ENCODE measurements at places on chromosomes 11 and 22.

- DNase-seq: no peak
Measured at GRCh38 chr11:117189191-117189940, 9.8 kb upstream of the TAGLN start.

- DNase-seq: no peak
Measured at GRCh38 chr11:113553915-113554314, 78.7 kb upstream of the DRD2 start.

DNA sequence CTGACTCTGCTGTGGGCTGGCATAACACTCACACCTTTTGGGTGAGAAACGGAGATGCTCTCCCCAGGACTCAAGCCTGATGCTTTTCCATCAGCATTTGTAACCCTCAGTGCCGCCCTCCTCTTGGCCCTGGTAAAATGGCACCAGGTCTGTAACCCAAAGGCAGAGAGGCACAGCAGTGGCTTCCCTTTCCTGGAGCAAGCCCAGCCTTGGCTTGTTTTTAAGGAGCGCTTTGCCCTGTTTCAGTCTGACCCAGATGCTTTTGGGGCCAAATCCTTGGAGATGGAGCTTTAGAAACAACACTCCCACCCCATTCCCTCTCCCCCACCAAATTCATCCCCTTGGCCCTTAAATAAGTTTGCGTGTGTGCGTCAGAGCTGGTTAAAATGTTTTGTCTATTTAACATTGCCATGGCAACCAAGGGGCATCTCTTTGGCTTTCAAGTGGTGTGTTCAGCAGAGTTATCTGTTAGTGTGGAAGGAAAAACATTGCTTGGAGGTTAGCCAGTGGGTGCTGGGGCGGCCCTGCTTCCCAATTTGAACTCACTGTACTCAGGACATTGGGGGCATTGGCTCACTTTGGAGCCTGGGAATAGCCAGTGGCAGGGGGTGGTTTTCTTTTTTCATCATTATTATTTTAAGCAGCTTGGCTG is 134.1 kb downstream of the NAV2 start:
- no peak for DNase-seq

DNA sequence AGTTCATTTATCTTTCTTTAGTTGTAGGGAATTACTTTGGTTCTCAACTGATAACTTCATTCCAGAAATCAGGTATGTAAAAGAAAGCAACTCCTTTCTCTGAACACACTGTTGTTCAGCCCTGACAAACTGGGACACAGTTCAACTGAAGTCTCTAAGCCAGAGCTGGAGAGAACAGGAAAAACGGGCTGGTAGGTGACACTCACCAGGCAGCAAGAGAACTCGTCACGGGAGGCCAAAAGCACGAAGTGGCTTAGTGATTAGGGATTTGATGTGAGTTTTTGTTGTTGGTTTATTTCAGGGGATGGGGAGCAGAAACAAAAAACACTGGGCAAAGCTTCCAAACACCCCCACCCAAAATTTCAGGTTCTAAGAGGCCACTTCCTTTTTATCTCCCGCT is 54.1 kb downstream of the MYH9 start:
- no peak for DNase-seq

DNA sequence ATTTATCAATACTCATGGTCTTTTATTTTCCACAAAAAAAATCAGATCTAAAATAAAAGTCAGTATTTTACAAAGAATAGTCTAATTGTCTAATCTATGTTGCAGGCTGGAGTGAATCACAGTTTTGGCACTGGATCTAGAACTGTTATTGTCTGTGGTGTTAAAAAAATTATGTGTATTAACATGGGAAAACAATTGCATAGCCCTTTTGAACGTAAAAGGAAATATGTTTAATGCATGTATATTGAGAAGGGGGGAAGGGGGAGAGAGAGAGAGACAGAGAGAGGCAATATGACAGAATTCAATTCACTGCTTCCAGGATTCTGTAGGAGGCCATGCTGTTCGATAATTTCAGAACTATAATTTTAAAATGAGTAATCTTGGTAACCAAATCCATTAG is 324.9 kb upstream of the CCDC90B start:
- DNase-seq: no peak

GRCh38 chr11:26573896-26574295 is 1.8 kb upstream of the MUC15 start:
- no peak for DNase-seq

GRCh38 chr22:32745251-32745995 is 56.1 kb upstream of the TIMP3 start:
- no peak for DNase-seq

DNA sequence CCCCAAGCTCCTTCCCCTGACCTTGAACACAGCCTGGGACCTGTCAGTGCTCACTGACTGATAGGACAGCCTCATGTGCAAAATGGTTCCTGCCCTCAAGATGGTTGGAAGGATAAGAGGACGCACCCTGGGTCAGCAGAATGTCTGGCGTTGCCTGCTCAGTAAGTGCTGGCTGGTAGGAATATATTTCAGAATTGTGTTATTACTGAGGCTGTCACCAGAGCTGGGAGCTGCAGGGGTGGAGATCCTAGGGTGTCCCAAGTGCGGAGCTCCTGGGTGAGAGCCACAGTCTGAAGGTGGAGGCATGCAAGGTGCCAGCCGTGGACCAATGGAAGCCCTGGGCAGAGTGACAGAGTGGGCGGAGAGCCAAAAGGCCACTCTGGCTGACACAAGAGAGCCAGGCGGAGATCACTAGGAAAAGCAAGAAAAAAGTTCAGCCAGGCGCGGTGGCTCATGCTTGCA is 1.0 kb upstream of the SEC14L4 start:
- DNase-seq: no peak
